ENCODE measurements at places on chromosomes 3 and 15. TPM values are rescaled to one million over a fixed set of nuclear protein-coding genes. Genes with fewer than 3 reads are reported as not detected.

The SKOR1 gene
- 0.07 TPM for total RNA-seq

The ITGA11 gene
- total RNA-seq: 0.20 TPM

The ECE2 gene
- not detected for total RNA-seq

The SCN5A gene
- 13.6 TPM for total RNA-seq

The RLBP1 gene
- not detected for total RNA-seq

The RETNLB gene
- total RNA-seq: not detected

The SMCO1 gene
- total RNA-seq: not detected

The GJD2 gene
- total RNA-seq: not detected

The LEKR1 gene
- 0.32 TPM for total RNA-seq

The C2CD4A gene
- total RNA-seq: 3.2 TPM

The PIF1 gene
- 14.7 TPM for total RNA-seq

The ITGB5 gene
- 184 TPM for total RNA-seq

The RHOV gene
- 0.07 TPM for total RNA-seq

The C3orf62 gene
- total RNA-seq: 1.4 TPM

The NUP210 gene
- total RNA-seq: 1.1 TPM

The GOLGA6B gene
- total RNA-seq: not detected

The MST1R gene
- 1.0 TPM for total RNA-seq

Data from pulmonary artery endothelial cell (primary cell).